ENCODE measurements at places on chromosomes 11 and 22.

DNA sequence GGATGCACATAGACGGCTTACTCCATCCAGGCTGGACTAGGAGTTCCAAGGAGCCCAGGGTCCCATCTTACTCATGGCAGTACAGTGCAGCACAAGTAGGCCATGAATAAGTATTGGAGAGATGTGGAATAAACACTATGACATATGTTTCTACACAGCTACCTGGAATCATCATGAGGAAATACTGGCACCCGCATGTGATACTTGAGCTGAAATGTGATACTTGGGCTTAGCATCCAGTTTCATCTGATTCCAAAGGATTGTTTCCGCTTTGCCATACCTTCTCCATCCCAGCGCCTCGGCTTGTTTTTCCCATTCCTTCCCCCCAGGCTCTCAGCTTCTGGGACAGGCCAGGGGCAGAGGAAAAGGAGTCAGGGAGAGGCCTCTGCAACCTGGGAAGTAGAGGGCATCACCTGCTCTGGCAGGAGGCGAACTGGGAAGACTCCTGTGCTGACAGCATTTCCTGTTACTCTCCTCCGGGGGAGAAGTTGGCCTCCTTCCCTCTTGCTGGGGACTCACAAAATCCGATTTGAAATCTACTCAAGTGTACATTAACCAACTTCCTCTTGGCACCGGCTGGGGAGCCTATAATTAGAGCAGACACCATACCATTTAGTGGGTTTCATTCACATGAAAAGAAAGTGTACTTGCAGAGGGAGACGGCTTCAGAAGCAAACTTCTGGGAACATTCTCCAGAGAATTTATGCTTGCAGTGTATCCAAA, 187.8 kb downstream of the MIAT start:
- no peak for DNase-seq

DNA sequence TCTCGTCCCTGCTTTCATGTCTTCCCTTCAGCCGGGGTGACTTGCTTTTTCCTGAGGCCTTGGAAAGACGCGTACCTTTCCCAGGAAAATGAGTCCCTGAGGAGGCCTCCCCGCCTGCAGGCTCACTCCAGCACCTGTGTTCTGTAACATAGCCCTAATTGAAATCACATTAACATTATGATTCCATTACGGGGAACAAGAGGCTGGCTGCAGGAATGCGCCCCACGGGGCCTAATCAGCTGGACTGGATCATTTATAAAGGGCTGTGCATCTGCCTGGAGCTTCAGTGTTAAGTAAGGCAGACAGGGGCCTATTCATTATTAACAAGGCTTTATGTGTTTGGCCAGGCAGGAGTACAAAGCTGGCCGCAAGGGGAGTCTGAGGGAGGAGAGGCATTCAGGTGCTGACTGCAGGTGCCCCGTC, 41.9 kb upstream of the TSPAN18 start:
- no peak for DNase-seq

DNA sequence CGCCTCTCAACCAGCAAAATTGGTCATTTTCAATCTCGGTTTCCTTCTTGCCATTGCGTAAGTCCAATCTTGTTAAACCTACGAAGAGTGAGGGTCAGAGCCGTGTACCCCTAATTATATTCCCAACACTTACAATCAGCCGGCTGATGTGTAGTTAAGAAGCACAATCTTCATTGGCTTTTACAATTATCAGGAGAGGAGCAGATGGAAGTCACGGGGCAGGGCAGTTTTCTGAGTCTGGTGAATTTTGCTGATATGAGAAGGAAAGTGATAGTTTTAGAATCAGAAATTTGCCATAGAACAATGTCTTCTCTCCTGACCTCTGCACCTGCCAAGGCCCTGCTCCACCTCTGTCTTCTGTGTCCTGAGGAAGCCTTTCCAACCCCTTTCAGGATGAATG, 35.0 kb upstream of the ATXN10 start:
- DNase-seq = no peak

GRCh38 chr11:83070044-83070701, 1.5 kb downstream of the RAB30 start:
- DNase-seq = no peak

GRCh38 chr11:117287668-117288067, 3.5 kb upstream of the BACE1-AS start:
- no peak for DNase-seq

GRCh38 chr22:30774566-30774965, 79.9 kb downstream of the OSBP2 start:
- no peak for DNase-seq

DNA sequence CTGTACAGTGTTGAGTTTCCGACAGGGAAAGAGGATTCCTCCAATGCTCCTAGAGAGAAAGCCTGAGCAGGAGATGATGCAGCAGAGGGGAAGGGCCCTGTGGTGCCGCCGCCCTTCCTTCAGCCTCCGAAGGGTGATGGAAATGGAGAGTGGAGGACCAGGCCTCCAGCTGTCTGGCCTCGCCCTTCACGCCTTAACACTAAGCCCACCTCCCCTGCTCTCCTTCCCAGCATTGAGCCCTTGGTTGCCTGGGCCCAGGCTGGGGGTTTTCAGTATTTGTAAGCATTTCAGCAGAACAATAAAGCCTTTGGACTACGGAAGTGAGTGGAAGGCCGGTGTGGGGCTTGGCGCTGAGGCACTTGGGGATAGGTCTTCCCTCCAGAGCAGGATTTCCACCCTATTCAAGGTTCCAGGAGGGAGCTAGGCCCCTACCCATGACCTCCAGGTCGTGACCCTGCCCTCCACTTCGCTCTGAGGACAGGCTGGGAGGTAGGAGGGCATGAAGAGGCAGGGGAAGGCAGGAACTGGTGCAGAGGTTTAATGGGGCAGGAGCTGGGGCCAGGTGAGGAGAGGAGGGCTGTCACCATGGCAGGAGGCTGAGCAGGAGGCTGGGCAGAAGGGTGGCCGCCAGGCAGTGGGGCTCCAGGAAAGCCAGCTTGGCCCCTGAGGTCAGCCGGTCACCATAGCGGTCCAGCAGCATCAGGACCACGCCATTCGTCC, 21.6 kb downstream of the TREH start:
- no peak for DNase-seq

DNA sequence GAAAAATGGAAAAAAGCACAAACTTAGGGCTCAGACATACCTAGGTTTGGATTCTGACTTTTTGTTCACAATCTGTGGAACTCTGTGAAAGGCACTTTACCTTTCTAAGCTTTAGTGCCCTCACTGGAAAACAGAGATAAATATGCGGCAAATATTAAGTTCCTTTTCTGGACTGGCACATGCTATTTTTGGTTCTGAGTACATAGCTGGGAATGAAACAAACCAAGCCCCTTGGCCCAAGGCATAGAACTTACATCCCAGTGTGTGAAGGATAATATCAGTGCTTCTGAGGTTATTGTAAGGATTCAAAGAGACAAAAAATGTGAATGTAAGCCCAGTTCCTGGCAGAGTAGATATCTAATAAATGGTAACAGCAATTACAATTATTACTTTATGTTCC, 227.5 kb downstream of the ADAMTS15 start:
- no peak for DNase-seq

GRCh38 chr11:133650082-133650481, 117.8 kb upstream of the OPCML start:
- no peak for DNase-seq

- DNase-seq = no peak
Measured at GRCh38 chr22:24361976-24362646, 65.3 kb upstream of the ADORA2A start.

DNA sequence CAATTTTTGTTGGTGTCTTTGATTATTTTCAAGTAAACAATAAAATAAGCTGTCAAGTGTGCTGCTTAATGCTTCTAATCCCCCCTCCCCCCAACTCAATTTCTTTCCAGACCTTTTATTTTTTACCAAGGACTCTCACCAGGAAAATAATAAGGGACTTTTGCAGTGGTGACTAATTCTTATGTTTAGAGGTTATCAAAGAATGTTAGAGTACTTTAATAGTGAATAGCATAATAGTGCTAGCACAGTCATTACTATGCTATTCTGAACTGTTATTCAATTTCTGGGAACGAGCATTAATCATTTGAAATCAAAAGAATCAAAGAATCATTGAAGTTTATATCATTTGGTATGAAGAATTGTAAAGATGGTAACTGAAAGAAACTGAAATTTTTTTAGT, 251.4 kb downstream of the DDX10 start:
- no peak for DNase-seq

DNA sequence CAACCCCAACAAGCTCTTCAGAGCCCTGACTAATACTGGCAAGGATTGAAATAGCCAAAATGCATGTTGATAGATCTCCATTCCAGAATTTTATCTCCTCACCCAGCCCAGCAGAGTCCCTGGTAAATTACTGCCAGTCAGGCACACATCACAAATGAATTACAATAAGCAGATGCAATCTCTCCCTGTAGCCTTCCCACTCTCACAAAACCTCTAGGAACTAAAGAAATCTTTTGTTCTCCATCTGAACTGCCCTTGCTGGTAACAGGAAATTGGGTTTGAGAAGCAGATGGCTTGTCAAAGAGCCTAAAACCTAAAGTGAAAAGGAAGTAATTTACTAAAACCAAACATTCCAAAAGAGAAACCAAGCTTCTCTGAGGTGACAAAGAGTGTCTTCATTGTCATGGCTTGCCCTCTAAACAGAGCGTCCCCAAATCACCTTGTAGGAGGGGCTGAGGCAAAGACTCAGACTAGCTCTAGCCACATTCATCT, 59.5 kb downstream of the FAM168A start:
- no peak for DNase-seq

DNA sequence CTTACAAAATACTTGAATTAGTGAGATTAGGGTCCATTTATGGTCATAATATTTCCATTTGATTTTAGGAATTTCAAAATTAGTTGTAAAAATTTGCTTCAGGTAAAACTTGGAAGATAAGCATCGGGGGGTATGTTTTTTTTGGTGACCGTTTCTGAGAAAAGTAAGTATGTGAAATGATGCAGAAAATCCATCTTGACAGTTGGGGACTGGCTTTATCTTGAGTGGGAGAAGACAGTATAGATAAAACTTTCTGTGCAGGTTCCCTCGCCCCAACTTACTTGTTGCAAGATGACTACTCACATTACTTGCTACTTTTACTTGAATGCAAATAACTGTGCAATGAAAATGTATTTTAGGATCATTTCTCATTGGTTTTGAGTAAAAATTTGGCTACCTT, 49.5 kb downstream of the DNAJC24 start:
- no peak for DNase-seq

GRCh38 chr22:36385491-36386350, 2.0 kb downstream of the MYH9 start:
- DNase-seq = no peak

DNA sequence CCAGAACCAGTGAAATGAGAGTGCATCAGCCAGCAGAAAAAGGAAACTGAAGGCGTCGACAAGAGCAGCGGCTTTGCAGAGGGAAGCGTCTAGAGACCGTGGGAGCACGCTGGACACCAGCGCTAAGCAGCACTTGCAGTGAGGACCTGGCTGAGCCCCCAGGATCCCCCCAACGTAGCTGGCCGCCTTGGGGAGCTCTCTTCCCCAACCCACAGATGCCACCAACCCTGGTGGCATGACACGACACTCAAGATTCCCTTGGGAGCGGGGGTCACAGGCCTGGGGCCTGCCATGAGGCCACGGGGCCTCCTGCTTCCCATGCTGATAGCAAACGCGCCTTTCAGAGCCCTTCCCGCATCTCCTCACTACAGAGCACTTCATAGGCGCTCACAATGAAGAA, 13.4 kb upstream of the TESMIN start:
- no peak for DNase-seq

- no peak for DNase-seq
Measured at GRCh38 chr22:41636467-41636866, 15.4 kb downstream of the XRCC6 start.

GRCh38 chr11:26847977-26848376, 126.1 kb upstream of the SLC5A12 start:
- no peak for DNase-seq

DNA sequence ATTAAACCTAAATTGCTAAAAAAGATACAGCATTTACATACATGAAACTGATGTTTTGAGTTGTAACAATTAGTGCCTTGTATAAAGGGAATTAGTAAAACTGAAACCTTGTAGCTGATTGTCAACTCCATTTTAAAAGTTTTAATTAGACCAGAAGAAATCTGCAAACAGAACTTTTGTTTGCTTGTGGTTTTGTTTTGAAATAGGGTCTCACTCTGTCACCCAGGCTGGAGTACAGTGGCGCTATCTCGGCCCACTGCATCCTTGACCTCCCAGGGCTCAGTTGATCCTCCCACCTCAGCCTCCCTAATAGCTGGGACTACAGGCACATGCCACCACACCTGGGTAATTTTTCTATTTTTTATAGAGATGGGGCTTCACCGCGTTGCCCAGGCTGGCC, 86.5 kb upstream of the SLC6A5 start:
- DNase-seq = no peak

DNA sequence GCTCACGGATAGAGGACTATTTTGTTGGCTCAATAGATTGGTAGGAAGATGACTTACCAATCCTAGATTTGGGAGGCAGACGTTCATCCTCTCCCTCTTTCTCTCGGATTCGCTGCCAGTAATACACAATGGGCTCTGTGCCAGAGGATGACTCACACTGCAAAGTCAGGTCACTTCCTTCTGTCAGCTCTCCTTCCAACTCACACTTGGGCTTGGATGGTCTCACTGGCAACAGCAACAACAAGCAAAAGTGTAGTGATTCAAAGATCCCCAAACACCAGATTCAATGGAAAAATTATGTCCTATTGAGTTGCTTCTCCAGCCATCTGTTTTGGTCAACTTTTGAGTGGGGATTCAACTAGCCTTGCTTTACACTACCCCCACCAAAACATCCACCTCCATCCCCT, 21.7 kb upstream of the HSPA8 start:
- DNase-seq = peak; percentile 83

All from testis (tissue), 5 donors.